ENCODE measurements at places on chromosomes 2 and 18. TPM values are rescaled to one million over a fixed set of nuclear protein-coding genes. Genes with fewer than 3 reads are reported as not detected.

The NTSR2 gene
- polyA plus RNA-seq: 0.53 TPM

The TXNDC2 gene
- polyA plus RNA-seq: 0.10 TPM

The AQP12A gene
- polyA plus RNA-seq: not detected

The RAB6C gene
- not detected for polyA plus RNA-seq

The CYP1B1 gene
- polyA plus RNA-seq: 24.5 TPM

The HTR2B gene
- polyA plus RNA-seq: 3.0 TPM

The GMCL1 gene
- 6.9 TPM for polyA plus RNA-seq

The FOXI3 gene
- not detected for polyA plus RNA-seq

The CLK1 gene
- polyA plus RNA-seq: 112 TPM

The UGT1A10 gene
- polyA plus RNA-seq: not detected

The THSD7B gene
- 0.39 TPM for polyA plus RNA-seq

The RAD51AP2 gene
- polyA plus RNA-seq: 0.05 TPM

The ATP8B1 gene
- polyA plus RNA-seq: 2.4 TPM

The COL3A1 gene
- 289 TPM for polyA plus RNA-seq

The TACR1 gene
- 1.3 TPM for polyA plus RNA-seq

The SKA1 gene
- polyA plus RNA-seq: 3.3 TPM

The LONRF2 gene
- polyA plus RNA-seq: 16.5 TPM

The MC4R gene
- polyA plus RNA-seq: not detected

The RAB31 gene
- polyA plus RNA-seq: 163 TPM

The DTNA gene
- polyA plus RNA-seq: 30.4 TPM

The EFEMP1 gene
- polyA plus RNA-seq: 238 TPM

The GAL3ST2 gene
- 0.05 TPM for polyA plus RNA-seq

The HOXD13 gene
- not detected for polyA plus RNA-seq
